ENCODE measurements at places on chromosomes 3 and 15.
A peak's percentile ranks its signal among the peaks of the same experiment; 100 is the strongest.

- DNase-seq, result no peak
Observed at GRCh38 chr15:72502220-72502809, 28.2 kb downstream of the ARIH1 start.

- peak; percentile 97 for DNase-seq
Observed at GRCh38 chr3:141407047-141407446, 38.7 kb downstream of the ZBTB38 start.

DNA sequence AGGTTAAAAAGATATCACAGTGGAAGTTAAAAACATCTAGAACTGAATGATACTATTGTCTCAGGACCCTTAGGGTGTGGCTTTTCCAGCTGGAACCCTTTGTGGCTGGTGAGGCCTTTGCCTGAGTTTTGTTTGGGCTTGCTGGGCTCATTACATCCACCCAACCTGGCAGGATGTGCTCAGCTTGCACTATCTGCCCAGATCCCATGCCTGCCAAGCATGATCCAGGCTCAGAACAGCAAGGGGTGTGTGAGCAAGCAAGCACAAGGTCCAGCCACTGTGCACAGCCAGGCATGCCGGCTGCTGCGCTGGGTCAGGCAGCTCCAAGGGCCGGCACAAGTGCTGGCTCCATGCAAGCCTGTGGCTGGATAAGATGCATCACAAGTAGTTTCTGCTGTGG, 512.7 kb upstream of the CDIN1 start:
- DNase-seq, result no peak

GRCh38 chr3:145522893-145523651, 637.9 kb downstream of the PLOD2 start:
- DNase-seq, result no peak

DNA sequence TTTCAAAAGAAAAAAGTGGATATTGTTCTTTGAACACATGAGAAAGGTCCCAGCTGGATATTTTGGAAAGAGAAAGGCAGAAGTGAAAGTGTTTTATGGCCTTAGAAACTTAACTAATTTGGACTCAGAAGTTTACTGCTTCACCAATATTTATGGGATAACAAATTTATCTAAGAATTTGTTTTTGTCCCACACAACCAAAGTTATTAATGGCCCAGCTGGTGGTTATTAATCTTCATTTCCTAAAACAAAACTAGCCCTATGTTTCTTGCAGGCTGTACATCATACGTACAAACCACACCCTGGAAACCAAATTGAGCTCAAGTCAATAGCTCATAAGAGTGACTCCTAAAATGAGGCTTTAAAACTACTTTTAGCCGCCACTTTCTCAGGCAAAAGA, 372.9 kb upstream of the LMCD1 start:
- DNase-seq, result no peak

GRCh38 chr3:59246719-59247401, 197.0 kb upstream of the CFAP20DC start:
- no peak for DNase-seq

DNA sequence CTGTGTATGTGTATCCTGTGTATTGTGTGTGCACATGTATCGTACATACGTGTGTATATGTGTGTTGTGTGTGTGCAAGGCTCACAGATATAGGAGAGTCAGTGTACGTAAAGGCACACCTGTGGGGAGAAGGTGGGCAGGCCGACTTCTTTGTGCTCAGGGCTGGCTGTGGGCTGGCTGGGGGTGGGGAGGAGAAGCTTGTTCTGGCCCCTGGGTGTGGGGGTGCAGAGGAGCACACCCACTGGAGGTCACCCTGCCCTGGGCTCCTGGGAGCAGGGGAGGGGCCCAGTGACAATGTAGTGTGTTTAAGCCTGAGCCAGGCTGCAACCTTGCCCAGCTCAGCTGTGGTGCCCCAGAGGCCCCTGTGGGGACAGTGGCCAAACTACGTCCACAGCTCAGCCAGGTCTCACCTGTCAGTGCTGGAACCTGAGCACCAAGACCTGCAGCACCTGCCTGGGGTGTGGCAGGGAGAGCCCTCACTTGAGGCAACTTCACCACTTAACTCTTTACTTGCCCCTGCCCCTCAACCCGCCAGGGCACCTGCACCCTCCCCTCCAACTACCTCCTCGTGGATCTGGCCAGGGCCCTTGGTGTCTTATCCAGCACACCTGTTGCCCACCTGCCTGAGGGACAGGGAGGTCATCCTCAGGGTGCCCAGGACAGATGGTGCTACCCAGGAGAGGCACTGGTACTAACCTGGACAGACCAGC, 2.6 kb upstream of the HHATL start:
- no peak for DNase-seq

- DNase-seq, result no peak
Observed at GRCh38 chr3:111979434-111980038, 710 bp downstream of the ABHD10 start.

GRCh38 chr15:91942720-91943394, 89.3 kb downstream of the SLCO3A1 start:
- DNase-seq, result peak; percentile 73

DNA sequence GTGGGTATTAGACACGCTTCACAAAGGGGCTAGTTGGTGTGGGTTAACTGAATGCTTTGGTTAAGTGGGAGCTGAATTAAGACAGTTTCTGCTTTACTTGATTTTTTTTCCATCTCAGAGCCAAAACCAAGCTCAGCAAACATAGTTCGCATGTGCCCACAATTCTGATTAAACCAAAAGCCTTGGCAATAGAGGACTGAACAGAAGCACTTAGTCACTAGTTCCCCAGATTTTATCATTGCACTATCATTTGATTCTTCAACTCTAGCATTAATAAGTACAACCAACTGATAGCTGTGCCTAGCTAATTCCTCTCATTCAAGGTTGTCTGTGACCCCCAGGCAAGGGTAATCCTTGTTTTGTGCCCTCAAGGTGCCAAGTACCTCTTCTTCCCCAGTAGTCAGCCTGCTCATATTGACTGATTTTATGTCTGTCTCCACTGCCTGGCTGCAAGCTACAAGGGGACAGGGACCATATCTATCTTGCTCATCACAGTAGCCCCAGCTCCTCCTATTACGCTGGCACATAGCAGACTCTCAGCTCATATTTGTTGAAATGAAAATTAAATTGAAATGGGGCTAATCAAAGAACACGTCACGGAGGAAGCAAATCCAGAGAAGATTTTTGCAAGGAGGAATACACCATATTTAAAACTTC, 9.9 kb upstream of the ARHGEF3 start:
- DNase-seq, result no peak

GRCh38 chr3:103991461-103992115, 1375.1 kb upstream of the ALCAM start:
- peak; percentile 24 for DNase-seq

DNA sequence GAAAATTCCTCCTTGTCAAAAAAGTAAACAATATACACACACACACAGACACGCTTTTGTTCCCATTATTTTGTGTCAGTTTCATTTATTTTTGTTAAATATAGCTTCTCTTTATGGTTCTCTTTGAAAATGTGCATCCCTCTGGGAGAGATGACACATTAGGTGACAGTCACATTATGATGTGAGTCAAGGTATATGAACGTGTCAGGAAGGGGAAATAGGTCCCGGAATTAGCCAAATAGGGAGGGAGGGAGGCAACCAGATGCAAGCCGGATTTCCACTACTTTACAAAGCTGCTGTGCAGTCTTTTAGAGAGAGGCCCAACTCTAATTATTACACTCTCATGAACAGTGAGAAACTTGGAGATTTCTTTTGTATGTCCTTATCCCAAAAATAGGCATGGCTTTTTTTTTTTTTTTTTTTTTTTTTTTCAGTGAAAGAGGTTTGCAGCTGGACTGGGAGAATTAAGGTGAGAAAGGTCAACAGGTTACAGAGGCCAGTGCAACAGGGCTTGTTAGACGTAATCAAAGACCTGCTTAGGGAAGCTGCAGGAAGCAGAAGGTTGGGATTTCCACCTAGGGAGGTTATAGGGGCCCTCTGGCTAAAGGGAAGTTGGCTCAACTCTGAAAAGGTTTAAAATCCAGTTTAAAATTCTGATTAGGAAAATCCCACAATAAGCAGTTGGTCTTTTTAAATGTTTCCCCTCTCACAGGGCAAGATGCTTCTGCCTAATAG, 240.5 kb upstream of the UBE2E1 start:
- no peak for DNase-seq

DNA sequence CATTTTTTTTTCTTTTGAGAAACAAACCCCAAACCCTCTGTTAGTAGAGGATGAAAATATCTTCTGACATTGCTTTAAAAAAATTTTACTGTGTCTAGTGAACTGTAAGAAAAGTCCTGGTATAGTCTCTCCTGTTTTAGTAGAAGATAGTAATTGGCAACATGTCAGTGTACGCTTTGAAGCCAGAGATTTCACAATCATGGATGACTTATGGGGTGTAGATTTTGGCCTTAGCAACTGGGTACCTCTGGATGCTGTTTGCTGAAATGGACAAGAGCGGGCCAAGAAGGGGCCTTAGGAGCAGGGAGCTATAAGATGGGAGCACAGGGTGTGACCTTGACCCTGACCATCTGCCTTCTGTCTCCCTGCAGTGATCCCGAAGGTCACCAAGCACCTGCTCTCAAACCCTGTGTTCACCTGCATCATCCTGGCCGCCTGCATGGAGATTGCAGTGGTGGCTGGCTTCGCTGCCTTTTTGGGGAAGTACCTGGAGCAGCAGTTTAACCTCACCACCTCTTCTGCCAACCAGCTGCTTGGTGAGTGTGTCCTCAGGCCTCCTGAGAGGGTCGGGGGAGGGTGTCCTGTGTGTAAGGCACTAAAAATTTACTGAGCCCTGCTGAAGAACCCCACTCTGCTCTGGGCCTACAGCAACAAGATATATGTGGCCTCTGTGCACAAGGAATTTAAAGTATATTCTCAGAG, 266.7 kb downstream of the SLCO3A1 start:
- no peak for DNase-seq

- DNase-seq, result no peak
Observed at GRCh38 chr15:55770806-55771205, 27.9 kb upstream of the PRTG start.

- DNase-seq, result peak; percentile 77
Observed at GRCh38 chr15:74036271-74037170, 42.0 kb downstream of the PML start.

- DNase-seq, result no peak
Observed at GRCh38 chr3:50642382-50642781, 25.4 kb downstream of the MAPKAPK3 start.

- no peak for DNase-seq
Observed at GRCh38 chr3:71896751-71897150, 111.8 kb upstream of the PROK2 start.

DNA sequence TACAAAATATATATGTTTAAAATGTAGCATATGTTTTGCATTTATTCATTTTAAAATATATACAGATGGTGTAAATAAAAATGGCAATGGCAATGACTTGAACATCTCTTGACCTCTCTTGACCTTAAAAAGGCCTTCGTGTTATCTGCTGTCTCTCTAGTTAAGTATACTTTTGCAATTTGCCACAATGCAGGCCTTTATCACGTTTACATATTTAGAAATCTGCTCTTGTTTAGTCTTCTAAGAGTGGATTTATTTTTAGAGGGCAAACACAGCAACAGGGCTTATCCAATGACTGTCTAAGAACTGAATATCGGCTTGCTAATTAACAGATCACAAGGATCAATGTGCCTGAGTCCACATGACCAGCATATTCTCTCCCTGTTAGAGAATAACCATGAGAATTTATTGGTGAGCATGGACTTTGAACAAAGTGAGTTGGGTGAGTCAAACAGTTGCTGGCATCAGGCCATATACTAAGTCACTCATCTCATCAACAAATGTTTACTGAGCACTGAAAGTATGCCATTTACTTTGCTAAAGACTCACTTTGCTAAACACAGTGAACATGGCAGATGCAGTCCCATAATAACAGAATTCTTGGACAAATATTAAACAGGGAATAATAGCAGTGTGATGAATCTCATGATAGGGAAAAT, 48.2 kb downstream of the MDFIC2 start:
- no peak for DNase-seq

- DNase-seq, result no peak
Observed at GRCh38 chr15:66153549-66154415, 99.8 kb downstream of the MEGF11 start.

DNA sequence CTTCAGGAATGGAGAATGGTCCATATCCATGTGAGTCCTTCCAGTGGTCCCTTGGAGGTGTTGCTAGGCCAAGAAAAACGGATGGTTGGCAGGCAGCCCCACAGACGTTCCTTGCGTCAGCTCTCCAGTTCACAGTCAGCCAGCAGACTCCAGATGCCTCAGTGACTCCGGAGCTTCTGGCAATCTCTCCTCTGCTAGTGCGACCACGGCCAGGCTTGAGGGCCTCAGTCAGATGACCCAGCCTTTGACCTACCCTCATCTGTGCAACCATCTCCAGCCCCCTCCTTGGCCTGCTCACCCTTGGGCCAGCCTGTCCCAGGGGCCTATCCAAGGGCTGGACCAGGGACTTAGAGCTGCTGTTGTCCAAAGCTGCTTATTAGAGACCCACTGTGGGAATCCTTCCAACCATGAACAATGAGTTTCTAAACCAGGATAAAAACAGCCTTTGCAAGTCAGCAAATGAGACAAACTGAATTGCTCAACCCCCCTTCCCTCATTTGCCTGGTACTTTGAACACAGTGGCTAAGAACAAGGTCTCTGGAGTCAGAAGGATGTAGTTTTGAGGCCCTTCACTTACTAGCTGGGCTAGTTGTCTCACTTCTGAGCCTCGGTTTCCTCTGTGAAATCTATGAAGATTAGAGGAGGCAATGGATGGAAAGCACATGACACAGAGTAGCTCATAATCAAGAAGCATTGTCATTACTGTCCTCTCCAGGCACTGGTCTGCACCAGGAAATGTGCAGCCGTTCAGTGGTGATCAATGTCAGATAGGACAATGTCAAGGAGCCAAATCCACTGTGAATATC, 44.8 kb downstream of the ANP32A start:
- DNase-seq, result no peak

GRCh38 chr15:99613887-99614647, 48.3 kb downstream of the MEF2A start:
- peak; percentile 73 for DNase-seq

DNA sequence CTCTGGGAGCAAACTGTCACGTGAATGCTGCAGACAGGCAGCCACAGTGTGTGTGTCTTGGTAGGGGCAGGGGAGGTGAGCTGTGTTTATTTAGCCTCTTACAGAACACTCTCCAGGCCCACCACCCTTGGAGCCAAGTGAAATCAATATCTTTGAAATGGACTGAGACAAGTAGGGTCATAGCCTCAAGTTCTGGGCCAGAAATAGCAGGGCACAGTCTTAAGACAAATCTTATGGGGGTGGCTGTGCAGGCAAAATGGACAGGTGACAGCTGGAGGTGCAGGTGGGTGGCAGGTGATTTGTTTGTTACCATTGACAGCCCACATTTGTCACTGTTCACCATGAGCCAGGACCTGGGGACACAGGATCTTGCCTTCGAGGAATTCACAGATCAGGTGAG, 93.6 kb upstream of the NMNAT3 start:
- DNase-seq, result no peak

- DNase-seq, result peak; percentile 52
Observed at GRCh38 chr3:136305879-136306278, 55.7 kb downstream of the PCCB start.

All from mesenchymal stem cell (in vitro differentiated cells and primary cell).